ENCODE measurements at places on chromosomes 7 and 10.
A peak's percentile ranks its signal among the peaks of the same experiment; 100 is the strongest.

DNA sequence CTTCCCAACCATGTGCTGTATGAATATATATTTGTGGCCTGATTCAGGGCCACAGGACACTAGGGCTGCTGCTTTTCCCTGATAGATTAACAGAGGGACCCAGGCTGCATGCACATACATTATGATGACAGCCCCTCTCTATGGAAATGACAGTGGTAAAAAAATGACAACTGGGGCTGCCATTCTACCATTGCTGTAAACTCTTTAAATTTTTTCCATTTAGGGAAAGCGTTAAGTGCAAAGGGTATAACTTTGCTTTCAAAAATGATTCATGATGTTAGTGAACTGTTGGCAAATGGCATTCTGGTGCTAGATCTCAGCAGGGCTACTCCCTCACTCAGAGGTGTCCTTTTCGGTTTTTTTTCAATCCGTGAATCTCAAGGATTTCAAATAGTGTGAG, 4.2 kb downstream of the CTBP2 start:
- DNase-seq, result no peak

DNA sequence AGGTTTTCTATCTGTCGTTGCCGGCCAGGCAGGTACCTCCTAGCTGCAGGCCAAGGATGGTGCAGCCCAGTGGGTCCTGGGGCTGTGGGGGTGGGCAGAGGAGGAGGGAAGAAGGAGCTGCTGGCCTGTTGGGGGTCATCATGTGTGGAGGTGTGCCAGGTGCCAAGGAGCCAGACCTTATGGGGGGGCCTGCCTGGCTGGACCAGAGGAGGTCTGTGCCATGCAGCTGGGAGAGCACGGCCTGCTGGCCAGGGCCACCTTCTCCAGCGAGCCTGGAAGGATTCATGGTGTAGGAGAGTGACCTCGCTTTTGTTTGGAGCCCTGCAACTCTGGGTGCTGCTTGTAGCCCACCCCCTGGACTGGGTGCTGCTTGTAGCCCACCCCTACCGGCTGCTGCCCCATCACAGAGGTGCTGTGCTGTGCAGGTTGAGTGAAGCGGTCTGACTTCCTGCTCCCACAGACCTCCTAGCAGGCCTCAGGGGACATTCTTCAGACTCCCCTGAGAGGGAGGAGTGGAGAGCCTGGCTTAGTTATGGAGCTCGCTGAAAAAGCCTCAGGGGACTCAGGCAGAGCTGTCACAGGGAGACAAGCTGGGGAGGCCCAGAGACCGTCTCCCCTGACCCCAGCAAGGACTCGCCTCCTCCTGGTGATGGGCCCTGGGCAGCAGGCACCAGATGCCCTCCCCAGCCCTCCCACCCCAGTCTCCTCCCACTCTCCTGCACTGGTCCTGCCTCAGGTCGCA, 67.7 kb upstream of the AQP1 start:
- DNase-seq, result no peak

DNA sequence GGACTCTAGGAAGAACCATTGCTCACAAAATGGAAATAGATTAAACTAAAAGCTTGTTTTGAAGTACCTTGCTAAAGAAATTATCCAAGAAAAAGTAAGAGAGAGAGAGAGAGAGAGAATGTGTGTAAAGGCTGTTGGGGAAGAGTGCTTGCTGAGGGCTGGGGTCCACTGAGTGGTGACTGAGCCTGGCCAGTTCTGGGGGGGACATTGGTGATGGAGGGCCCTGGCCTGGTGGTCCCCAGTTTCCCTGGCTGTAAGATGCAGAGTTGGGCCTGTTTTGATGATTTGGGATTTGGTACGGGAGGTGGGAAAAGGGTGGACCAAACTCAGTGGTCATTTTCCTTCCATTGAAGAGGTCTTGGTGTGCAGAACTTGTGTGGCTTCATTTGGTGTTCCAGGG, 880 bp downstream of the RAMP3 start:
- DNase-seq, result no peak

- DNase-seq, result no peak
Measured at GRCh38 chr10:69335063-69335587, 56.8 kb downstream of the HK1 start.

DNA sequence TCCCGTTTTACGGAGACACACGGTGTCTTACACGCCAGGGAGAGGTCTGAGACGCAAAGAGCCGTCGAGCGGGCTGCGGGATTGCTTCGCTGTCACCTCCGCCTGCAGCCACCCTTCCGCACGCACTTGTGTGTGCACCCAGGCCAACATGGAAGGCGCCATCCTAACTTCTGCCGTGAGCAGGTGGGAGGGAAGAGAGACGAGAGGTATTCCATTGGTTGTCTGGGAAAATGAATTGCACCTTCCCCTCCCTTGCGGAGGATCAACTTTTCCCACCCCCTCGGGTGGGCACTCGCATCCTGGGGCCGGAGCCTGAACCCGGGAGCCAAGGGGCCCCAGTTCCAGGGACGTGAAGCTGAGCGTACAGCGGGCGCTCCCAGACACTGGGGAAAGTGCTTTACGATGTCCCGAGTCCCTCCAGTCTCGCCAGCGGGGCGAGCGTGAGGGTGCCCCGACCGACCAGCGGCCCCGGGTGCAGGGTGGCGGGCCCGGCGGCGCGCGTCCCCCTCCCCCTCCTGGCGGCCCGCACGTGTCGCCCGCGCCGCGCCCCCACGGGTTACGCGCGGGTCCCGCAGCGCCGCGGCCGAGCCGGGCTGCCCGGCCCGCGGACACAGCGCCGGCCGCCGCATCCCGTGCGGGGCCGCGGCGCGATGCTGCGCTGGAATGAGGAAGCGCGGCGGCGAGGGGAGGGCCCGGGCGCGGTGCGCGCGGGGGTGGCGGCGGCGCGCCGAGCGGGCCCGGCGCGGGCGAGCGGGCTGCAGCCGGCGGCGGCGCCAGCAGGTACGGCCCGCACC, 984 bp upstream of the IKZF1 start:
- no peak for DNase-seq

- peak; percentile 77 for DNase-seq
Measured at GRCh38 chr10:13346283-13347042, 1.6 kb downstream of the SEPHS1 start.

DNA sequence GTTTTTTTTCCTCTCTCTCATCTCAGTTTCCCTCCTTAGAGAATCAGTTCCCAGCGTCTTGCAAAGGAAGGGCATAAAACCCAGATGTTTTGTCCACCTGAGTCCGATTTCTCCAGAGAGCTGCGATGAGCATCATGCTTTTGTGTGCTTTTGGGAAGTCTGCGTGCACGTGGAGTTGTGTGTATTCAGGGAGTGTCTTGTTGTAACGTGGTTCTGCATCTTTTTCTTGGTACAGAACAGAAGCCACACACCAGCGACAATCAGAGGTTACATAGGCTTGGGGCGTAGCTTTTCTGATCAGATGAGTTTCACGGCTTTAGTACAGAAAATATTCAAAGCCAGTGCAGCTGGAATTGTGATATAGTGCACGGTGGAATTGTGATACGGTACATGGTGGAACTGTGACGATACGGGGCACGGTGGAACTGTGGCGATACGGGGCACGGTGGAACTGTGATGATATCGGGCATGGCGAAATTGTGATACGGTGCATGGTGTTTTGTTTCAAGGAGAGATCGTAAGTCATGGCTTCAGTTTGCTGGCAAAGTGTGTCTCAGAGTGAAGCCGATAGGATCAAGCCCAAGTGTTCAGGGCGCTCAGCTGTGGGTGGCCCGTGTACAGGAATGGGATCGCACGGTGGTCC, 32.8 kb downstream of the FOXK1 start:
- DNase-seq, result no peak

GRCh38 chr10:69508738-69509340, 57.6 kb downstream of the TSPAN15 start:
- no peak for DNase-seq

GRCh38 chr7:87152897-87153641, 816 bp downstream of the DMTF1 start:
- peak; percentile 68 for DNase-seq

DNA sequence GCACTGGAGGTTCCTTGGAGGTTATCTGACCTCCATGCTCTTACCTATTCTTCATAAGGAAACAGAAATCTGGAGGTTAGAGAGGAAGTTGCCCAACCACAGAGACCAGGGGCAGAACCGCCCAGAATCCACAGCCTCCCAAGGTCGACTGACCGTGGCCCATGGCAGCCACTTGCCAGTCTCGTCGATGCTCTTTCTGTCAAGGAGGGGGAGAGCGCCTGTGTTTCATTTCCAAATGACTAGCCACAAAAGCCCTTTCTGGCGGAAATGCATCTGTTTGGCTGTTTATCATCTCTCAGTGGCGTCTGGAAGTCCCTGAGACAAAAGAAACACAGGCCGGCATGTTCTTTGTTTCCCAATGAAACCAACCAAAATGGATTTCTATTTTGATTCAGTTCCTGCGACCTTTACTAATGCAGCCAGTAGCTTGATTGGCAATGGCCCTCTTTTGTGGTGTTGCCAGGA, 2.9 kb downstream of the RAMP3 start:
- DNase-seq, result no peak

DNA sequence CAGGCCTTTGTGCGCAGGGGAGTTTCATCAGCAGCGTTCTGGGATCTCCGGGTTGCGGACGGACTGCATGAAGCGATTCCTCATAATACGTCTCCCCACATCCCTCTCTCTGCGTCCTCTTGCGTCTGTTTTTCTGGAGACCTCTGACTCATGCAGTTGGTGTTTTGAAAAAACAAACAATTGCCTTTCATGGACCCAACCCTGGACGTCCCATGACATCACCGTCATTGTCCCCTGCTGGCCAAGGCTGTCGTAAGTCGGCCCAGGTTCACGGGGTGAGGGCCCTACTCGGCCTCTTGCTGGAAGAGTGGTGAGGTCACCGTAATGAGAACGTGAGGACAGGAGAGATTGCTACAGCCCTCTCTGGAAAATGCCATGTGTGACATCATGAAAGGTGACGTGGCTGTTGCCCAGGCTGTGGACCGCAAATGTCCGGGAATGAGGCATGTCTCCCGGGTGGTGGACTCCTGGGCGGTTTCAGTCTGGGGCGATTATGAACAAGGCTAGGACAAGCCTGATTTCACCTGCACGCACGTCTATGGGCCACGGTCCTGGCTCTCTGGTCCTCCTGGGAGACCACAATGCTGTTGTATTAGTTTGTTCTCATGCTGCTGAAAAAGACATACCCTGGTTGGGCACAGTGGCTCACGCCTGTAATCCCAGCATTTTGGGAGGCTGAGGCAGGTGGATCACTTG, 9.8 kb upstream of the MAFK start:
- DNase-seq, result no peak

DNA sequence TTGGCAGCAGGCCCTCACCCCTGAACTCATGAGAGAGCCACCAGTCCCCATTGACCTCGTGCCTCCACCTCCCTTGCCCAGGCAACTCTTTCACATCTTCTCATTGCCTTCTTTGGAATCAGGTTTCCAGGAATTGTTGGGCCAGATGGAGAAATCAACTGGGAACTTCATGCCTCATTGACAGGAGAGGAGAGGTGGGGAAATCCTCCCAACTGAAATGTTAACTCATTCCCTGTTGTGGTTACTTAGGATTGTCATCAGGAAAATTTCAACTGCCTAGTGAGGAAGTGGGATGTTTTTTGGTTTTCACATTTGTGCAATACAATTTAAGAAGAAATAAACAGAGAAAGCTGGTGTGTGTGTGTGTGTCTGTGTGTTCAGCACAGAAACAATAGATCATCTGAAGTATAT, 106.6 kb upstream of the INHBA start:
- no peak for DNase-seq

DNA sequence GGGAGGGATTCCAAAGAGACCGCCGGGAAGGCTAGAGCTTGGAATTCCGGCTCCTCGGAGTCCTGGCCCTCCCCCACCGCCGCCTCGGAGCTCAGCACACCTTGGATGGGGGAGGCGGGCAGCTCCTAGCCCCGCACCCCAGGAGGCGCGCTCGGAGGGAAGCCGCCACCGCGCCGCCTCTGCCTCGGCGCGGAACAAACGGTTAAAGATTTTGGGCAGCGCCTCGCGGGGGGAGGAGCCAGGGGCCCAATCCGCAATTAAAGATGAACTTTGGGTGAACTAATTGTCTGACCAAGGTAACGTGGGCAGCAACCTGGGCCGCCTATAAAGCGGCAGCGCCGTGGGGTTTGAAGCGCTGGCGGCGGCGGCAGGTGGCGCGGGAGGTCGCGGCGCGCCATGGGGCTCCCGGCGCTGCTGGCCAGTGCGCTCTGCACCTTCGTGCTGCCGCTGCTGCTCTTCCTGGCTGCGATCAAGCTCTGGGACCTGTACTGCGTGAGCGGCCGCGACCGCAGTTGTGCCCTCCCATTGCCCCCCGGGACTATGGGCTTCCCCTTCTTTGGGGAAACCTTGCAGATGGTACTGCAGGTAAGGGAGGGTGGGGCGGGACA, at the start of gene CYP26A1:
CYP26A1 (plus strand) TSS at position 355 of the 608 bp plus-strand sequence; CDS start at position 397, 42 bp downstream.
- no peak for DNase-seq

GRCh38 chr10:48474765-48475365, 130.0 kb downstream of the ARHGAP22 start:
- DNase-seq, result no peak

GRCh38 chr10:31930023-31930751, 1.6 kb upstream of the ARHGAP12 start:
- no peak for DNase-seq

DNA sequence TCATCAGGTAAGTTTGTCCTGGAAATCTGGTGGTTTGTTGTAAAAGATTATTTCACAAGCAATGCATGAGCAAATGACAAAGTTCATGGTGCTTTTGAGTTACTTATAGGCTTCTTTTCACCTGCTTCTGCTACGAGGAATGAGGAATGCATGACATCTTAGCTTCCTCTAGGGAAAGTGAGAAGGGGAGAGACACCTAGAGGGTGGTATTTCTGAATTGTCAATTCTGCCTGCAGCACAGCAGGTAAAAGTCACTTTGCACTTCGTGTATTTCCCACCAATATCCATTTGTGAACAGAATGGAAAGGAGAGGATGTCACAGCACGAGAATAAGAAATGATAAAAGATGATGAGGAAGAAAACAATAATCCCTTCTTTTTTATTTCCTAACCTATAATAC, 153.4 kb upstream of the FEZF1 start:
- no peak for DNase-seq

GRCh38 chr7:31602041-31602625, 84.9 kb upstream of the PPP1R17 start:
- DNase-seq, result no peak

GRCh38 chr10:112732277-112732921, 217.6 kb upstream of the TCF7L2 start:
- peak; percentile 1 for DNase-seq

GRCh38 chr7:156640949-156641485, 443 bp downstream of the RNF32 start:
- DNase-seq, result peak; percentile 92

GRCh38 chr7:120055300-120055699, 217.7 kb upstream of the KCND2 start:
- DNase-seq, result peak; percentile 62

Data from RKO (cell line).